Caco-2 (cell line): ENCODE measurements at places on chromosomes 1 and 21.

DNA sequence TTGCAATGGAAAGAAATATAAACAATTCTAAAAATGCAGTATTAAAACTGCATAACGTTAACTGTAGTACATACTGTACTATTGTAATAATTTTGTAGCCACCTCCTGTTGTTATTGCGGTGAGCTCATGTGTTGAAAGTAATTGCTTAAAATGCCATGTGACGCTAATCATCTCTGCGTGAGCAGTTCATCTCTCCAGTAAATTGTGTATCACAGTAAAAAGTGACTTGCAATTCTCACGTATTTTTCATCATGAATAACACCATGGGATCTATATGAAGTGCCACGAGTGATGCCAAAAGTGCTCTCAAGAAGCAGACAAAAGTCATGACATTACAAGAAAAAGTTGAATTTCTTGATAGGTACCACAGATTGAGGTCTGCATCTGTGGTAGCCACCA is 82.4 kb upstream of the CYYR1 start:
- DNase-seq = no peak

DNA sequence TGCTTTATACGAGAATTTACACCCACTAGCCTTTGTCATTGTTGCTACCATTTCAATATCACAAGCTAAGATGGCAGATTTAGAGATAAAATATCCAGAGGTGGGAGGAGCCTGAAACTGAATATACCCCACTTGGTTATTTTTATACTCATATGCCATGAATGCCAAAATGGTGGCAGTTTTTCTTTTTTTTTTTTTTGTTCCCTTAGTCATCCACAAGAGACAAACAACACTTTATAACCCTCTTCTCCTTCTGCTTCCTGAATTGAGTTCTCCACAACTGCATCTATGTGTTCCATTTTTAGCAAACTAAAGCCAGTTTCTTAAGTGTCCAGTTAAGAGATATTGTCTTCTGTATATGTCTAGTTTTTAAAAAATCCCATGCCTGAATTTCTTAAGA is 558.4 kb downstream of the LMO4 start:
- DNase-seq = no peak

DNA sequence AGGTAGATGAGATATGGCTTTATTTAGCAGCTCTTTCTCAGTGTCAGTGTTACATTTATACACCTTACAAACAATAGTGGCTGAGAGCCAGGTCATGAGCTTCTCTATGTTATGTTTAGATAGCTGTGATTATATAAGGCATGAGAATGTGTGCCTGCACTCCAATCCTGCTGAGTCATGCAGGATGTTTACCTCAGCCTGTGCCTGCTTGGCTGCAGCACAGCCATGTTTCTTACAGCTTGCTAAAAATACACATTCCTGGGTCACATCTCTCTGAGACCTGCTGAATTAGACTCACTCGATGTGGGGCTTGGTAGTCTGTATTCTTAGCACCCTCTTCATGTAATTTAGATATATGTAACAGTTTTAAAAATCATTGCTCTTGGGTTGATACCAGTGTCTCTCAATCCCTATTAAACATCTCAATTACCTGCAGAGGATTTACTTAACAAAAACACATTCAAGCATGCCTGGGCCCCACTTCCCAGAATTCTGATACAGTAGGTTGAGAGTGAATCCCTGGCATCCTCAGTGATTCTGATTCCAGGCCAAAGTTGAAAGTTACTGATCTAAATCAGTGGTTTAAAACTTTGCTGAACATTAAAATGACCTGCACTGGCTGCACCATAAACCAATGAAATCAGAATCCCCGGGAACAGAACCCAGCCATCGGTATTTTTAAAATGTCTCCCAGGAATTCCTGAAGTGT is 107.5 kb downstream of the GDAP2 start:
- no peak for DNase-seq

DNA sequence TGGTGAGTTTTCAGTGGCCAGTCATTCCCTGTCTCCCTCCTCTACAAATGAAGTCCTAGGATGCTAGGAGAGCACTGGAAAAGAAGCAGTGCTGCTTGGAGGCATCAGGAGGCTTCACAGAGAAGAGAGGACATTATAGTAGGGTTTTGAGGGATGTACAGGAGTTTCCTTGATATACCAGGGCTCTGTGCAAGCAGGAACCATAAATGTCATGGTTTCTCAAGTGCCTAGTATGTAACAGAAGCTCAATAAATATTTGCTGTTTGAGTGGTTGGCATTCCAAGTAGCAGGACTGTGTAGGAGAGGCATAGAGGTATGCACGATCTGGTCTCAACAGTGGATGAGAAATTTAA is 133.5 kb upstream of the WNT4 start:
- no peak for DNase-seq

DNA sequence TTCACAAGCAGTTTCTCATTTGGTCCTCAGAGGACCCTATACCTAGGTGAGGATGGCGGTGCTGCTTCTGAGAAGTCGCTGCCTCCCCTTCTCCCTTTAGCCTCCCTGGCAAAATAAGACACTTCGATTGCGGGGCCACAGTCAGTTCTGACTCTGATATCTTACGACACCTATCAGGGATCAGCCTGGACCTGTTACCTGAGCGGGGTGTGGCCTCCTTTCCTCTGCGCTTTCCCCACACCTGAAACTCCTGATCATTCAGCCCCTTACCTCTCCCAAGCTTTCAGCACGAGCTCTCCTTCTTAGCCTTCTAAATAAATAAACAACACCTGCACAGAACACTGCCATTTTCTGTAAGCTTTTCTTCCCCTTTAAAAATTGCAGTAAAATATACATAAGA is 24.6 kb upstream of the GPR137B start:
- DNase-seq = no peak

GRCh38 chr1:115718011-115718754 is 50.3 kb downstream of the CASQ2 start:
- DNase-seq = no peak

GRCh38 chr1:3350506-3351261 is 103.8 kb upstream of the ARHGEF16 start:
- DNase-seq = no peak
